Spinal cord (tissue), 10 donors: ENCODE measurements at places on chromosomes 1 and 21. TPM values are rescaled to one million over a fixed set of nuclear protein-coding genes. Genes with fewer than 3 reads are reported as not detected.

Gene PHF13
- 22.7 TPM for polyA plus RNA-seq

- H3K36me3 ChIP-seq = no peaks in the 10 kb centered on the region
- DNase-seq = no peak
- no peaks in the 10 kb centered on the region for H3K27me3 ChIP-seq
- H3K4me1 ChIP-seq = no peaks in the 10 kb centered on the region
- H3K27ac ChIP-seq = no peak overlapping the region
Measured at GRCh38 chr1:228784181-228784580, 48.9 kb downstream of the RHOU start.

DNA sequence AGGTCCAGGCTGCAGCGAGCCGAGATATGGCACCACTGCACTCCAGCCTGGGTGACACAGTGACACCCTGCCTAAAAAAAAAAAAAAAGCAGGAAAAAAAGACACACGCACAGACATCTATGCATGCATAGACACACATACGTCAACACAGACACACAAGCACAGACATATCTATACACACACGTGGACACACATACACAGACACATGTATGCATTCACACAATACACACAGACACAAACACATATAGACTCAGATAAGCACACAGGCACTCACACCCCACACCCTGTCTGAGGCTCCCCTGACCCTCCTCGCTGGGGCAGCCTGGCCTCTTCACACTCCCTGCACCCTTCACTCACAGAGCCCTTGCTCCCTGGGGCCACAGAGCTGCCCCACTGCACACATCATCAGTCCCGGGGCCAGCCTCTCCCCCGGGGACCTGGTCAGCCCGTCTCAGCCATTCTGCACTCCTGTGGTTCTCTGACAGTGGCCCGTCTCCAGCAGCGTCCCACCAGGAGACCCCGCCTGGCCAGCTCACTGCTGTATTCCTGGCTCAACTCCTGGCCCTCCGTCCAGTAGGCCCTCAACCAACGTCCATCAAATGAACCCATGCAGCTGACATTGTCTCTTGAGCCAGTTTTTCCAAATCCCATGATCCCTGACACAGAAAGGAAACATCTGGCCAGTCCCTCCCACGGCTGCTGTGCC, 4.6 kb upstream of the PRKCZ start:
- DNase-seq = no peak
- no peak overlapping the region for H3K4me3 ChIP-seq
- H3K27ac ChIP-seq = no peak overlapping the region
- H3K4me1 ChIP-seq = peaks cover 33% of the 10 kb centered on the region

DNA sequence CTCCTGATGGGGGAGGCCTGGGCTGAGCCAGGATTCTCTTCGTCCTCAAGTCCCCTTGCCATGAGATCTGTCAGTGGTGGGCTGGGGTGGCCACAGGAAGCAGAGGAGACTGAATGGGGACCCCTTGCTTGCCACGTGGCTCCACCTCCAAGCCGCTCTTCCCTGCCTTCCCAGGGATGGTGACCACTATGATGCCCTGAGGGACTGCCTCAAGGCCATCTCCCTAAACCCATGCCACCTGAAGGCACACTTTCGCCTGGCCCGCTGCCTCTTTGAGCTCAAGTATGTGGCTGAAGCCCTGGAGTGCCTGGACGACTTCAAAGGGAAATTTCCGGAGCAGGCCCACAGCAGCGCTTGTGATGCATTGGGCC, 20.9 kb upstream of the TMEM222 start:
- no peak for DNase-seq
- no peak overlapping the region for H3K4me3 ChIP-seq
- no peaks in the 10 kb centered on the region for H3K27me3 ChIP-seq
- peaks cover 51% of the 10 kb centered on the region for H3K4me1 ChIP-seq

Gene OR2T11
- polyA plus RNA-seq = not detected

- H3K27me3 ChIP-seq = no peaks in the 10 kb centered on the region
- H3K36me3 ChIP-seq = no peaks in the 10 kb centered on the region
- no peak for DNase-seq
- H3K27ac ChIP-seq = no peak overlapping the region
Measured at GRCh38 chr1:200265104-200265503, 144.7 kb downstream of the ZNF281 start.

DNA sequence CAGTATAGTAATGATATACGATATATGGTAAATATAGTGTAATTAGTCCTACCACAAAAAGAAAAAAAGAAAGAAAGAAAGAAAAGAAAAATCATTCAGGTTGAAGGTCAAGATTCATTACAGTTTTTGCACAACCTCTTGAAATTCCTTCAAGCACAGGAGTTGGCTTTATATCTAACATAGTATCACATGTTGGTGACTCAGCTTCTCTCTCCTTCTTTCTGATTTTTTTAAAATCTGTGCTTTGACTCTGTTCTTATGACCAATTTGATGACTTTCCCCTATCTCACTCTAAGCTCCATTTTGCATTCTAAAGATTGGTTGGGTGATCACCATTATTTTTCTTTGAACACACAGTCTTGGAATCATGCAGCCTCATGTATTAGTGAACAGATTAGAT, 148.2 kb upstream of the COL11A1 start:
- no peak overlapping the region for H3K27ac ChIP-seq
- H3K4me3 ChIP-seq = no peak overlapping the region
- H3K27me3 ChIP-seq = no peaks in the 10 kb centered on the region
- H3K36me3 ChIP-seq = no peaks in the 10 kb centered on the region
- DNase-seq = no peak

Gene STUM
- 21.1 TPM for polyA plus RNA-seq

- no peaks in the 10 kb centered on the region for H3K4me1 ChIP-seq
- H3K27ac ChIP-seq = no peak overlapping the region
- H3K4me3 ChIP-seq = no peak overlapping the region
- DNase-seq = no peak
- H3K27me3 ChIP-seq = no peaks in the 10 kb centered on the region
- no peaks in the 10 kb centered on the region for H3K36me3 ChIP-seq
Measured at GRCh38 chr1:42686418-42686817, 4.2 kb downstream of the YBX1 start.

Gene TPTE
- not detected for polyA plus RNA-seq

DNA sequence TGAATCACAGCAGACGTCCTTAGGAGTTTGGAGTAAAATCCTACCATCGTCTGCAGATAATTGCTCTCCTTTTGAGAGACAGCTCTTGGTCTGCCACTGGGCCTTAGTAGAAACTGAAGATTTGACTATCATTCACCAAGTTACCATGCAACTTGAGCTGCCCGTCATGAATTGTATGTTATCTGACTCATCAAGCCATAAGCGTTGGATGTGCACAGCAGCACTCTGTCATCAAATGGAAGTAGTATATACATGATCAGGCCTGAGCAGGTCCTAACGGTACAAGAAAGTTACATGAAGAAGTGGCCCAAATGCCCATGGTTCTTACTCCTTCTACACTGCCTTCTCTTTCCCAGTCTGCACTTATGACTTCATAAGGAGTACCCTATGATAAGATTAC, 317.8 kb downstream of the GPATCH2 start:
- no peaks in the 10 kb centered on the region for H3K4me1 ChIP-seq
- DNase-seq = no peak
- H3K36me3 ChIP-seq = no peaks in the 10 kb centered on the region
- H3K27me3 ChIP-seq = no peaks in the 10 kb centered on the region

GRCh38 chr1:46535063-46535462, 16.4 kb downstream of the KNCN start:
- H3K27ac ChIP-seq = no peak overlapping the region
- H3K4me1 ChIP-seq = peaks cover 12% of the 10 kb centered on the region
- no peaks in the 10 kb centered on the region for H3K36me3 ChIP-seq
- H3K27me3 ChIP-seq = peaks cover 12% of the 10 kb centered on the region

DNA sequence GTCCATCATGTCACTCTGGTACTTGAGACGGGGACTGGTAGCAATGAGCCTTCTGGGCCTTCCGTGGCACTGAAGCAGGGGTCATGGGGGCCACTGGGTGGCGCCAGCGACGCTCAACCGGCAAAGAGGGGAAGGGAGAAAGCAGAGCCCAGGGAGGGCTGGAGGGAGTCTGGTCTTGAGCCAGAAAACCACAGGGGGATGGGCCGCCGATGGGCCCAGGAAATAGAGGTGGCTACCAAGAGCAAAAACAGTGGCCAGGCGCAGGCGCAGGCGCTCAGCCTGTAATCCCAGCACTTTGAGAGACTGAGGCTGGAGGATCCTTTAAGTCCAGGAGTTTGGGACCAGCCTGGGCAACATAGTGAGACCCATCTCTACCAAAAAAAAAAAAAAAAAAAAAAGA, 21.8 kb downstream of the EXOC8 start:
- no peak for DNase-seq
- no peak overlapping the region for H3K4me3 ChIP-seq
- no peaks in the 10 kb centered on the region for H3K27me3 ChIP-seq
- H3K36me3 ChIP-seq = no peaks in the 10 kb centered on the region

Gene RNU1-2
- polyA plus RNA-seq = not detected

DNA sequence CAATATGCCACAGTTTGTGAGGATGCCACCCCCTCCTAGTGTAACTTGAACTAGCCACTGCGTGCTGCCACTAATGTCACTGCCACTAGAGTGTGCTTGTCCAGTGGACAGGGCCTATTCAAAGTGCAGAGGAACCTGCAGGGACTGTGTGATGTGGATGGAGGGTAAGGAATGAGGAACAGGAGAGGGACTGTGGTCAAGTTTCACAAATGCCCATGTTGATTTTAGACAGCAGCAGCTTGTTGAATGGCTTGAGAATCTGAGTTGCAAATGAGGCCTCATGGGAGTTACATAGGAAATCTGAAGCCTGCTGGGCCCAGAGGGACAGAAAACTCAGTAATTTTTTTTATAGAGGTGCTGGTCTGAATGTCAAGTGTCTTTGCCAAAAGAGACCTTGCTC, 112.3 kb downstream of the HHAT start:
- H3K4me1 ChIP-seq = no peaks in the 10 kb centered on the region
- H3K36me3 ChIP-seq = no peaks in the 10 kb centered on the region
- no peaks in the 10 kb centered on the region for H3K27me3 ChIP-seq
- no peak overlapping the region for H3K4me3 ChIP-seq
- DNase-seq = no peak
- H3K27ac ChIP-seq = no peak overlapping the region

- H3K4me3 ChIP-seq = no peak overlapping the region
- H3K27ac ChIP-seq = no peak overlapping the region
- H3K4me1 ChIP-seq = no peaks in the 10 kb centered on the region
Measured at GRCh38 chr1:82927753-82928152, 1071.2 kb downstream of the TTLL7 start.

Gene HCRTR1
- 4.2 TPM for polyA plus RNA-seq

Gene KCNT2
- polyA plus RNA-seq = 11.2 TPM

DNA sequence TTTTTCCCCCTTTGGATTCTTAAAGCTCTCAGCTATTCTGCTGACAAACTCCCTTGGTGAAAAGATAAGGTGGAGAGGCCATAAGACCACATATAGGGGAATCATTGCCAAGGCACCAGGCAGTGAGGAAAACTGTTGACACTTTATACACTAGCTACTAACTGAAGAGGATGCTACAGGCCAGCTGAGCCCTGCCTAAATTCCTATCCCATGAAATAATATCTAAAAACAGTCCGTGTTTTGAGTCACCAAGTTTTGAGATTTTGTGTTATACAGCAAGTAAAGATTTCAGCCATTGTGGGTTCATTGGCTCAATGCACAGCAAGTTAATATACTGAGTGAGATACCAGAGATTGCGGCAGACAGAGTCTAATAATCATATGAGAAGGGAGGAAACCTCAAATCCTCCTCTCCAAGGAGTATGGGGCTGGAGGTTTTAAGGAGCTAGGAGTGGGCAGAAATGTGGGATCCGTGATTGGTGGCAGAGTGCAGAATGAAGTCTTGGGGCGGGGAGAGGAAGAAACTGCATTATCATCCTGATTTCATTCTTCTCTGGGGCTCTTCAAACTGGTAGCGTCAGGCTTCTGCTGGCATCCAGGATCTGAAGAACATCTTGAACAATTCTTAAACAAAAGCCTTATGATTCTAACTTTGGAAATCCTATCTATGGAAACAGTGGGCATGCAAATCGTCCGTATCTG, 9.2 kb downstream of the CLDN8 start:
- H3K27ac ChIP-seq = no peak overlapping the region
- H3K36me3 ChIP-seq = no peaks in the 10 kb centered on the region
- H3K27me3 ChIP-seq = no peaks in the 10 kb centered on the region
- H3K4me3 ChIP-seq = no peak overlapping the region
- no peaks in the 10 kb centered on the region for H3K4me1 ChIP-seq

Gene KIAA1614
- 4.3 TPM for polyA plus RNA-seq

GRCh38 chr1:212504171-212504803, 71.6 kb downstream of the NENF start:
- no peak overlapping the region for H3K4me3 ChIP-seq
- H3K4me1 ChIP-seq = peaks cover 5% of the 10 kb centered on the region
- no peaks in the 10 kb centered on the region for H3K27me3 ChIP-seq
- no peaks in the 10 kb centered on the region for H3K36me3 ChIP-seq

GRCh38 chr1:174407665-174408064, 40.1 kb upstream of the GPR52 start:
- DNase-seq = no peak
- no peak overlapping the region for H3K4me3 ChIP-seq
- no peak overlapping the region for H3K27ac ChIP-seq
- H3K4me1 ChIP-seq = no peaks in the 10 kb centered on the region
- no peaks in the 10 kb centered on the region for H3K36me3 ChIP-seq

- no peaks in the 10 kb centered on the region for H3K36me3 ChIP-seq
- no peaks in the 10 kb centered on the region for H3K4me1 ChIP-seq
- no peak for DNase-seq
- H3K4me3 ChIP-seq = no peak overlapping the region
- H3K27me3 ChIP-seq = no peaks in the 10 kb centered on the region
Measured at GRCh38 chr1:167084757-167085156, 5.4 kb downstream of the GPA33 start.

Gene RPE65
- 3.7 TPM for polyA plus RNA-seq

DNA sequence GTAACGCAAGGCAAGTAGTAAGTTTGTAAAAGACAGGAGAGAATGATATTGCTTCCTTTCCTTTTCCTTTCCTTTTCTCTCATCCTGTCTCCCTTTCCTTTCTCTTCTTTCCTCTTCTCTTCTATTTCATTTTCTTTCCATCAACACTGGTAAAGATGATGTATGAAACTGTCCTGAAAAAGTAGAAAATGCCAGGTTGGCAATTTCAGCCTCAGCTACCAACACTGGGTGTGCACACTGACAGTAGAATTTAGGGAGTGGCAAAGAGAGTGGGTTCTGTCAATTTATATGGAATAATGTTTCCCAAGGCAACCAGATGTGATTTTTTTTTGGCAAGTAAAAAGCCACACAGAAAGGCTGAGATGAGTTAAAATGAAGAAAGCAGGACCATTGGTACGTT, 155.7 kb upstream of the ZRANB2 start:
- no peaks in the 10 kb centered on the region for H3K27me3 ChIP-seq
- no peak overlapping the region for H3K27ac ChIP-seq
- no peak for DNase-seq
- no peaks in the 10 kb centered on the region for H3K36me3 ChIP-seq
- H3K4me3 ChIP-seq = no peak overlapping the region

Gene ADAMTS5
- 5.7 TPM for polyA plus RNA-seq

DNA sequence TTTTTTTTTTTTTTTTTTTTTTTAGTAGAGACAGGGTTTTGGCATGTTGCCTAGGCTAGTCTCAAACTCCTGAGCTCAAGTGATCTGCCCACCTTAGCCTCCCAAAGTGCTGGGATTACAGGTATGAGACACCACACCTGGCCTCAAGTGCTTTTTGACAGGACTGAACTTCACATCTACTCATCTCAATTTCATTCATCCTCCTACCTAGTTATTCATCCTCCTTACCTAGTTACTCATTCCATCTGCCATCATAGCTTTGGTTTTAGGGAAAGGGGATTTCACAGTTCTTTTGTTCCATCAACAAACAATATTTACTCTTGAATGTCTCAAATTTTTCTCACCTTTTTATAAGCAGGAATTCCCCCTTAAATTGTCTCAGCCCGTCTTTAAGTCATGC, 38.6 kb upstream of the RALGPS2 start:
- H3K36me3 ChIP-seq = no peaks in the 10 kb centered on the region
- no peak overlapping the region for H3K27ac ChIP-seq
- no peaks in the 10 kb centered on the region for H3K4me1 ChIP-seq
- H3K4me3 ChIP-seq = no peak overlapping the region
- H3K27me3 ChIP-seq = no peaks in the 10 kb centered on the region
- DNase-seq = no peak
